ENCODE measurements at places on chromosomes 4 and X.

- DNase-seq = no peak
These were observed 8.3 kb upstream of the CXCL8 start for GRCh38 chr4:73731968-73732610.

DNA sequence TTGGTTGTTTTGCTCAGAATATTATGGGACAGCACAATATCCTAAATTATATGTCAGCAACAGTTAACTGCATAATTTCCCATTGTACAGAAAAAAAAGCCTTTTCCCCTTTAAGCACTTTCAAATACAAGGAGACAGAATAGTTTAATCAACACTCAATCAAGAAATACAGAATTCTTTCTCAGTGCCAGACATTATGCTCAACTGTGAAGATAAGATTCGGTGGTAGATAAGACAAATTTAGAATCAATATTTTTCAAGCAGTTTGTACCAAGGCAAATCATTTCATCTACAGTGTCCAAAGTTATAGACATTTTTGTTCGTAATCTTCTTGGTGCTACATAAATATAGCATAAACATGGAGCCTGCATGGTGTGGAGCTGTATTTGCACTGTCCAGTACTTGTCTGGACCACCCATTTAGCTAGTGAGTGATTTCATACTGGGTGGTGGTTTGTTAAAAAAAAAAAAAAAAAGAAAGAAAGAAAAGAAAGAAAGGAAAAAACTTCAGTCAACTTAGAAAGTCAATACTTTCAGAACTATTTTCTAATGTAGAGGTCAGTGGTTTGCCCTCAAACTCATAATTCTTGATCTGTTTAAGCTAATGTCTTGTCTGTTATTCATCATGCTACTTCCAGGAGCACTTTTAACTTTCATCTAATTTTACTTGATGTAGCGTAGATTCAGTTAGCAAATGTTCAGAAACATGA is 522.9 kb downstream of the FAT4 start:
- no peak for DNase-seq

GRCh38 chrX:25343060-25343459 is 327.3 kb upstream of the ARX start:
- no peak for DNase-seq

DNA sequence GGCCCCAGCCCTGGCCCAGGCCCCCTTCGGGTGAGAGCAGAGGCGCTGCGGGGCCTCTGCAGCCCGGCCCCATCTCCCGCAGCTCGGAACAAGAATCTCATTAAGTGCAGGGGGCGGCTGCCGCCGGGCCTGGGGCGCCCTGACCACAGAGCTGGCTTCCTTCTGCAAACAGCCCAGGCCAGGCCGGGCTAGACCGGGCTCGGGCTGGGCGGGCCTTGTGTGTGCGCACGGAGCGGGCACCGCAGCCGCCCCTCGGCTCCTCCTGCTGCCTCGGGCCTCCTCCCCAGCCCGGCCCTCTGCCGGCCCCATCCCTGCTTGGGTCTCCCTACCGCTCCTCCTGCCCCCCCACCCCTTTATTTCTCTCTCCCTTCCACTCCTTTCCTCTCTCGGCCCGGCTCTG is 83.3 kb downstream of the EFNB1 start:
- DNase-seq = no peak

GRCh38 chr4:153185331-153185852 is 18.9 kb upstream of the TRIM2 start:
- no peak for DNase-seq

GRCh38 chrX:155949098-155949497 is 48.4 kb upstream of the IL9R start:
- peak; percentile 77 for DNase-seq

GRCh38 chr4:170425040-170425439 is 335.3 kb upstream of the AADAT start:
- no peak for DNase-seq

DNA sequence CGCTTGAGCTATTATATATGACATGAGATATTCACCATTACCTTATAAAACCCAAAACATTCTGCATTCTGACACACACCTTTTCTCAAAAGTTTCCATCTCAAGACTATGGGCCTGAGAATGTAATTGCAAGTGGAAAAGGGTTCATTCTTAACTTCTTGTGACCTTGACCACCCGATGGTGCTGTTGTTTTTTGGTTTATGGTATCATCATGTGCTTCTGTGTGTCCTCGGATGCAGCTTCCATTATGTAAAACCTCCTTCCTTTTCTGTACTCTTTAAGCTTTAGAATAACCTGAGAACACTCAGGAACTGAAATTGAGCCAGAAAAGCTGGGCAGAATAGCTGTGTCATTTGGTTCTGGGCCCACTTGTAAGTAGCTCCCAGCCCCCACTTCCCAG is 16.2 kb upstream of the PUDP start:
- DNase-seq = no peak

- no peak for DNase-seq
These were observed 39.8 kb upstream of the MID1 start for GRCh38 chrX:10660171-10660570.

GRCh38 chr4:147787204-147787603 is 55.3 kb downstream of the ARHGAP10 start:
- no peak for DNase-seq

- no peak for DNase-seq
These were observed 594 bp downstream of the MSMO1 start for GRCh38 chr4:165328101-165328425.

DNA sequence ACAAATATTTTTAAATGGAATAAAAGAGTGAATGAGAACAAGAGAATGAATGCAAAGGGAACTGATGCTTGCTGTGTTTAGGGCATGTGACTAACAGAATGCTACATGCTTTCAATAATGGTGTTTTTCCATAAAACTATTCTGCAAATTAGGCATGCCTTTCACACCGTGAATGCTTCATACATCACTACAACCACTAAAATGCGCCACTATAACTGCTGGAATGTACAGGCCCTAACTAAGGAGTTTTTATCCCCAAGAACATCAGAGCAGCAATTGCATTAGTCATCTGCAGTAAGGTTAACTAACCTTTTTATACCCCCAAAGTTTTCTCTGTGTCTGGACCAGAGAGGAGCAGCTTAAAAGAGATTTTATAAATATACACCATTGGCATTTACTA is 190.4 kb downstream of the ARAP2 start:
- no peak for DNase-seq

DNA sequence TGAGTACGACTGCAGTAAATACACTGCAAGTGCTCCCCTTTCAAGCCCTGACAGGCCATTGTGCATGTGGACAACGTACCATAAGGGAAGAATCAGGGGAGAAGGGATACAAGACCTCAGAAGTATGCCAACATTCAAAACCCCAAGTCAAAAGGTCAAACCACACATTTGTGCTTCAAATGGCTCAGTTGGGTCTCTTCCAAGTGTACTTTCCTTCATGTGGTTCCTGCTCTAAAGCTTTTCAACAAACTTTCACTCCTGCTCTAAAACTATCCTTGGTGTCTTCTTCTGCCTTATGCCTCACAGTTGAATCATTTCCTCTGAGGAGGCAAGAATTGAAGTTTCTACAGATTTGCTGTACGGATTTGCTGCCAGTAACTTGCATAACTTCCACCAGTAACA is 305.7 kb upstream of the SLIT2 start:
- DNase-seq = no peak

DNA sequence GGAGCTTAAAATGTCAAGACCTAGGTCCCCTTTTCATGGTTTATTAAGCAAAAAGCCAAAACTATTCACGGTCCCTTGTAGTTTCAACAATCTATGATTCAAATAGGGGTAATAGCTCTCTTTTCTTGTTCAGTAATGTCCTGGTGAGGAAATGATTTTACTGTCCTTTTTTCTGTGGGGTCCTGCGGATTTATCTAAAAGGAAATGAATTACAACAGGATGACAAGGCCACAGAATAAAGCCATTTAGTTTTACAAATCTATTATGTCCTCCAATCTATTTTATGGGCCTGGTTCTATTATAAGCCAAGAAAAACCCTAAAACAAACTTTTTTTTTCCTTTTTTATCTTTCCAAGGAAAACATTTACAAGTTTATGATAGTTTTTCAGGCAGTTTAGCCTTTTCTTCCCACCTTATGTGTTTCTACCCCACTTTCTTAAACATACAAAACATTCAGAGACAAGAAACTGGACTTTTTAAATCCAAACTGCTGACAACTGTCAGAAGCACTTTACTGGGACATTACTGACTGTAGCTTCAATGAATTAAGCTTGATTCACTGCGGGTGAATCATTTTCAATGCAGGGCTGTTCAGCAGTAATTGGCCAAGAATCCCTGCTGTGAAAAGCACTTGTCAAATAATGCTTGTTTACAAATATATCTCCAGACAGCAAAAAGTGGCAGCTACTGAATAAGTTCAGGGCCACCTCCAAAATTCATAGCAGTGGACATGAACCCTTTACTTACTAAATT is 4.3 kb downstream of the EPHA5 start:
- DNase-seq = peak; percentile 52

GRCh38 chr4:79199743-79200142 is 126.1 kb downstream of the NAA11 start:
- DNase-seq = peak; percentile 71

DNA sequence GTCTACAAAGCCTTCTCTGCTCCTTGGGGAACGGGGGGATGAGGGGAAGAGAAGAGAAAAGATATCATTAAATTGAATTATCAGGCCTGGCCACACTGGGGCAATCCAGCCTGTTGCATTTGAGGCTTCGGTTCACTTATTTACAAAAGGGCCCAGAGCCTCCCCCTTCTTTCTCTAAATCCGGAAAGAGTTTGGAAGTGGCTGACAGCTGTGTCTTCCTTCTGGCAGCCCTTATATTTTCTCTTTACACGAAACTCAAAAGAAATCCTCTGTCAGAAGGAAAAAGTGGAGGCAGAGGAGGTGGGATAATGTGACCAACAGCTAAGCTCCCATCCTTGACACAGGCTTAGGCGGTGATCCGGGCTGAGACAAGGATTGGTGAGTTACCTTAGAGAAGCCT is 158.3 kb upstream of the TAPT1 start:
- no peak for DNase-seq

DNA sequence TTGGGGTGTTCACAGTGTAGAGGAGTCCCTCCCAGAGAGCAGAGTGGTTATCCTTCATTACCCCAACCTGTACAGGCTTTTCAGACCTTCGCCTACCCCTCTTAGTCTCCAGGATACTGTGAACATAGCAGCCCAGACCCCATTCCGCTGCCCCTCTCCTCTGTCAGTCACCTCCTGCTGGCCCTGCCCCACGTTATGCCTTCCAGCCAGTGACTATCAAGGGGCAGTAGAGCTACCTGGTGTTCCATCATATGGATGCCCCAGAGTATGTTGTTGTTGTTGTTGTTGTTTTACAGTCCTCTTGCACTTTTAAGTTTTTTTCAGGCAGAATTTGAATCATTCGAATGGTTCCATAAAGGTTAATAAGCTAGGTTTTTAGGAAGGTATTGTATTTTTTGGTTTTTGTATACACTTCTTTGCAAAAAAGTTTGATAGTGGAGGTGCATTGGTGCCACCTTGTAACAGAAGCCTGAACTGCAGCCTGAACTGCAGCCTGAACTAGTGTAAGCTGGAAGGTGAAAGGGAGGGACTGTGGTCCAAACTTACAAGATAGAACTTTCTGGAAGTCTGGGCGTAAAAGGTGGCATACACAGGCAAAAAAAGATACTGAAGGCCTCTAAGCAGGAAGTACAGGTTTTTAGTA is 101.4 kb upstream of the RAB40AL start:
- peak; percentile 0 for DNase-seq

DNA sequence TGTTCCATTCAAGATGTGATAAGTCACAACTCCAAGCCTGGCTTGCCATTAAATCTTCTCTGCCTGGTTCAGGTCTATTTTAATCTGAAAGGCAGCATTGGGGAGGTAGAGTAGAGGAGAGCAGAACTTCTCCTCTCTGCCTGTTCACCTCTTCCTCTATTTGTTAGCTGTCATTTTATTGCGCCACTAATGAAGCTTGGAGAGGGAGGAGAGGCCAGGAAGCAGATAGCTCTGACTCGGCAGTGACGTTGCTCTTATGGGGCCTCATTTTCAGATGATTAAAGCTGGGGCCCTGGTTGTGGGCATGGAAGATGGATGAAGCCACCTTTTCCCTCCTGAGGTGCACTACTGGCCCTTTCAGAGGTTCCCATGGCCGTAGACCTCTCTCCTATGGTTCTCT is 207.3 kb downstream of the MID1IP1 start:
- no peak for DNase-seq

GRCh38 chr4:80927420-80927819 is 103.1 kb upstream of the BMP3 start:
- no peak for DNase-seq

DNA sequence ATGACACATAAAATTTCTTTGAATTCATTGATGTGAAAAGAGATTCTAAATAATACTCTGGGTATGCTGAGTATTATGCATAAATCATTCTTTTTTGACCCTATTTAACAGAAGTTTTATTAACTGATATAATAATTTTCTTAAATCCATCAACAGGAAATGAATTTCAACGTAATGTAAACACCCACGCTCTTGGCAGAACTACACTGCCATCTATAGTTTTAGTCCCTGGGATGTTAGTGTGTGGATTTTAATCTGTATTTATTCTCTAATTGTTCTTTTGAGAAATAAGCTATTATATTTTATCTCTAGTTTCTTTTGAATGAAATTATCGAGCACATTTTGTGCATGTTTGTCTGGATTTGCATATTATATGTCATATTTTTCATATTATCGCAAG is 666.8 kb upstream of the NDST4 start:
- no peak for DNase-seq

- DNase-seq = no peak
These were observed 209.4 kb upstream of the UGT8 start for GRCh38 chr4:114389070-114389685.

- DNase-seq = no peak
These were observed 2.6 kb upstream of the CNOT6L start for GRCh38 chr4:77821775-77822174.

All from NCI-H2171 treated with DMSO at 0.1 percent for 48 hours (cell line).